ENCODE measurements at places on chromosomes 7 and 10.
A peak's percentile ranks its signal among the peaks of the same experiment; 100 is the strongest.

- DNase-seq, result no peak
Observed at GRCh38 chr7:3327099-3327498, 26.0 kb downstream of the SDK1 start.

- DNase-seq, result no peak
Observed at GRCh38 chr10:78165617-78166016, 132.0 kb downstream of the RPS24 start.

DNA sequence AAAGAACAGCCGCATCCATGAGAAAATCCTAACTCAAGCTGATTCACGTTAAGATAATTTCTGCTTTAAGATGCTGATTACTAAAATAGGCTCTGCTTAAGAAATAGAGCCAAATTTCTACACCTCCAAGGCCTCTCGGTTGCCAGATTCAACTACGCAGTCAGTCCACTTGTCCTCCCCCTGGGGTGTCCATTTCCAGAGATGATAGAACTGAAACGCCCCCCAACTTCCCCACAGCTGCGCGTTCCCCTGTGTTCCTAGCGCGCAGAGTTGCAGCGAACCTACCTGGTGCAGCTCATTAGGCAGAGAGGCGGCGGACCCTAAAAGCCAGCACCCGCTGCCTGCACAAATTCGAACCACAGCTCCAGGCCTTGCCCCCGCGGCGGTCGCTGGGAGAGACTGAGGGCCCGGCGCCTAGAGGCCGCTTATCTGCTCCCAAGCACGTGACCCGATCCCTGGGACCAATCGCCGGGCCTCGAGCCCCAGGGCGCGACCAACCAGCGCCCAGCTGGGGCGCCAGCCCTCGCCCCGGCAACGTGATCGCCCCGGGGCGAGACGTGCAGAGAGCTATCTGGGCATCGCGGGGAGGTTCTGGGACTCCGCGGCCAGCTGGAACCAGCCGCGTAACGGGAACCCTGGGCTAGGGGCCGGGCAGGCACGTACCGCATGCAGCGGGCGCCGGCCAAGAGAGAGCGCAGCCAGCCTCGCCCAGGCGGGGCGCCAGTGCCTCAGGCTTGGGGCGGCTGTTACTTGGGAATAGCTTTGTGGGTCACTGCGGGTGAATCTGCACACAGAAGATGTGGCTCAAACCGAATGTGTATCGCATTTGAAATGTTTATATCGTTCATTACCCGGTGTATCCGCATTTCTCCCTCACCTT is at the start of gene PPP1R3C:
Gene PPP1R3C, minus strand, starts transcription at position 401 of the 880 bp plus-strand sequence. Its CDS starts 102 bp downstream, at position 299.
- peak; percentile 86 for DNase-seq

DNA sequence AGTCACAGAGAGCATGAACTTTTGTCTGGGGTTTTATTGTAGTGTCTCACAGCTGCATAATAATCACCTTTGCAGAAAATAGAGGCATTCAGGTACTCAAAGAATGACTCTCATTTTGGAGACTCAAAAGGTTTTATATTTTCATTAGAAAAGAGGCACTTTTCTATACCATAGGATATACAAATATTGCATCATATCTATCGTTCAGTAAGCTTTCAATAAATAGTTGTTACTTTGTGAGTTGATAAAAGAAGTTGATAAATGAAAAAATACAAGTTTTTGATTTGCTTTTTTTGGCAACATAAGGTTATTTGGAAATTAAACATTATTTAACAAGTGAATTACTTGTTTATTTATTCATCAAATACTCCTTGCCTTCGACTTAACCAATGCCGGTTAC is 279.9 kb downstream of the ARL4A start:
- DNase-seq, result no peak

- DNase-seq, result no peak
Observed at GRCh38 chr7:116339564-116339963, 129.2 kb downstream of the TES start.

- DNase-seq, result no peak
Observed at GRCh38 chr7:132464740-132465139, 111.5 kb downstream of the PLXNA4 start.

GRCh38 chr7:106721816-106722785 is 61.1 kb upstream of the CCDC71L start:
- no peak for DNase-seq

- DNase-seq, result no peak
Observed at GRCh38 chr7:5428478-5429252, 5.0 kb upstream of the TNRC18 start.

DNA sequence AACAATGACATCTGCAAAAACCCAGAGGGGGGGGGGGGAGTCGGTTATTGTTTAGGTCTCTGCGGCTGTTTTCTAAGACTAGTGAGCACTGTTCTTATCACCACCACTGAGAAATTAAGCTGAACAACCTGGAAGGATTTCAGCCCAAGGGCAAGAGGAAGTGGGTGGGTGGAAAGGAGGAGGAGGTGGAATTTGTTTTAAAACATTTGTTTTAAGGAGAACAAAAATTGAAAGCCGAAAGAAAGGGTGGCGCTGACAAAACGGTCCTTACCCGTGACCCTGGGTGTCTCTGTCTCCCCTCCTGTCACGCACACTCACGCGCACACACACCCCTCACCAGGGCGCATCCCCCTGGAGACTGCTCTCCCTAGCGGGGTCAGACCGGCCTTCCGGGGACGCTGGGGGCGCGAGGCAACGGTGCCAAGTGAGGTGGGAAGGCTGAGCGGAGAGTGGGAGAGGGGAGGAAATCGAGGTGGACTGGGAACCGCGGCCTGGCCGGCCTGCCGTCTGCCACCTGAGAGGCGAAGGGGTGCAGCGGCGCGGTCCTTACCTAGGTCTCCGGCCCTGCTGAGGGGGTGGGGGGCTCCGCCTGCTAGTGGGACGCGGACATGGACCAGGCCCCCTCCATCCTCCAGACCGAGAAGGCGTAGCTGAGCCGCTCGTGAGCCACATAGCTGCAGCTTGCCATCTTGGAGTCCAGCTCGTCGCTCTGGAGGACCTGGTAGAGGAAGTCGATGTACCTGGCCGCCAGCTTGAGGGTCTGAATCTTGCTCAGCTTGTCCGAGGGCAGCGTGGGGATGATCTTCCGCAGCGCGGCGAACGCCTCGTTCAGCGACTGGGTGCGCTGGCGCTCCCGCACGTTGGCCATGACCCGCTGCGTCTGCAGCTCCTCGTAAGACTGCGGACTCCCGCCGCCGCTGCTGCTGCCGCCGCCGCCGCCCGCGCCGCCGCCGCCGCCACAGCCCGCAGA is 1.0 kb downstream of the TWIST1 start:
- DNase-seq, result peak; percentile 50

GRCh38 chr7:12987238-12987637 is 299.8 kb downstream of the ARL4A start:
- DNase-seq, result no peak

- no peak for DNase-seq
Observed at GRCh38 chr10:95556994-95557767, 4.0 kb downstream of the SORBS1 start.
